Karpas-422 (cell line): ENCODE measurements at places on chromosomes 1 and 21. TPM values are rescaled to one million over a fixed set of nuclear protein-coding genes. Genes with fewer than 3 reads are reported as not detected.

The CNTN2 gene
- not detected in 2 replicates for total RNA-seq

The NTRK1 gene
- total RNA-seq = not detected in 2 replicates

GRCh38 chr1:55679971-55680370, 464.8 kb upstream of the USP24 start:
- DNase-seq = no peak

DNA sequence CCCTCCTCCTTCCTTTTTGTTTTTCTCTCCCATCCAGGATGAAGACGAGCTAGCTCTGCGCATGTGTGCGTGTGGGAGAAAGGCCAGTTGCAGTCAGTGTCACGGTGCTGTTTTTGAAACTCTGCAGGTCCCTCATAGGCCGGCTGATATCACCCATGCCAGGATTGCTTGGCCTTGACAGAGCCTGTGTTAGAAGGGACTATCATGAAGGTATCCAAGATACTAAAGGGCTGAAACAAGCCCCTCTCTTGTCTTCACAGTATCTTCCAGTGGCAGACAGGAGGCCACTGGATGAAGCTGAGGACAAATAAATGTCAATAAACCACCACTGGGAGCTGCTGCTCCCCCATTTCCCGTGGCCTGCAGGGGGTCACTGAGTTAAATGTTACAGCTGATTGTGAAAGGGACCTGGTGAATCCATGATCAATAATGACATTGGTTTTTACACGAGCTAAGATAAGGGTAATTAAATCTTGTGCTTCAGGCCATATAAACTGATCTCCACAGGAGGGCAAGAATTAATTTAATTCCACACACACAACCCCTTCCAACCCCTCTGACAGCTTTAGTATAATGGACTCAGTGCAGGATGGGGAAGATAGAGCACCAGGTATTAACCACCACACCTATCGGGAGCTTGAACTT, 64.6 kb upstream of the TARBP1 start:
- no peak for DNase-seq
